ENCODE measurements at places on chromosomes 6 and 20.

- no peak for DNase-seq
Observed at GRCh38 chr6:87553159-87553765, 36.5 kb downstream of the RARS2 start.

GRCh38 chr6:38720295-38720694, 5.2 kb downstream of the DNAH8 start:
- DNase-seq = no peak

DNA sequence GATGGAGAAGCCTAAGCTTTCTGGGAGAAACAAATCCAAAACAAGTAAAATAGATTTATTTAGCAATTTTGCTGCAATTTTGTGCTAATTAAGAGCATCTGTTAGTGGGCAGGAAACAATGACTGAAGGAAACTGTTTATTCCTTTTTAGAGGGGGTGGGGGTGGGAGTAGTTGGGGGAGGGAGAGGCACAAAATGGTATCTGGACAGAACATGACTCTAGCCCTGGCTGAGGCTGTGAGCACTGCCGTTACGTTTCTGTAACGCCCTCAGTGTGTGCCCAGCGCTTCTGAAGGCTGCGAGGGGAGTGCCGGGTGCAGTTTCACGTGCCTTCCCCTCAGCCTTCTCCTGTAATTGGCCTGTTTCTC, 28.8 kb downstream of the METTL24 start:
- DNase-seq = no peak

- DNase-seq = no peak
Observed at GRCh38 chr6:90386399-90387382, 90.0 kb upstream of the BACH2 start.

DNA sequence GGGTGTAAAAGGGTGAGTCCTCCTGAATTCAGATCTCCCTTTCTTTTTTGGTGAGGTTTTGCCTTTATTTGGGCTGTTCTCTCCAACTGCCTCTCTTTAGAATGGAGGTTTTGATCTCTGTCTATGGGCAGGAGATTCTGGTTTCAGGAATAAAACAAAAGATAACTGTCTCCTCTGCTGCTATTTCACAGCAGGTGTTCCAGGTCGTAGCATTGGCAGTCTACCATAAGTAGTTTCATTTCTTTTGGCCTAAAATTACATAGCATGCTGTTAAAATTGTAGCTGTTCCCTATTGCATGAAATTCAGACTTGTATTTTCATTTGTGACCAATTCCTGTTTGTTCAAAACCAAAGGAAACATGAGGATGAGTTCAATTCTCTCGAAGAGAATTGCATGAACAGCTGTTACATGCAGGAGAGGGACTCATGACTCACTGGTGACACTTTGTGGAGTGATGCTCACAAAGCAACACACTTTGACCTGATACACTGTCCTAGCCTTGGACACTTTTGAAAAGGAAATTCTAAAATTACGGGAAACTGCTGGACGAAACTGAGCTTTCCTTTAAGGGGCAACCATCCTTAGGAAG, 76.8 kb upstream of the SIRPG start:
- peak; percentile 6 for DNase-seq

GRCh38 chr6:6494677-6495076, 93.8 kb upstream of the LY86 start:
- no peak for DNase-seq

DNA sequence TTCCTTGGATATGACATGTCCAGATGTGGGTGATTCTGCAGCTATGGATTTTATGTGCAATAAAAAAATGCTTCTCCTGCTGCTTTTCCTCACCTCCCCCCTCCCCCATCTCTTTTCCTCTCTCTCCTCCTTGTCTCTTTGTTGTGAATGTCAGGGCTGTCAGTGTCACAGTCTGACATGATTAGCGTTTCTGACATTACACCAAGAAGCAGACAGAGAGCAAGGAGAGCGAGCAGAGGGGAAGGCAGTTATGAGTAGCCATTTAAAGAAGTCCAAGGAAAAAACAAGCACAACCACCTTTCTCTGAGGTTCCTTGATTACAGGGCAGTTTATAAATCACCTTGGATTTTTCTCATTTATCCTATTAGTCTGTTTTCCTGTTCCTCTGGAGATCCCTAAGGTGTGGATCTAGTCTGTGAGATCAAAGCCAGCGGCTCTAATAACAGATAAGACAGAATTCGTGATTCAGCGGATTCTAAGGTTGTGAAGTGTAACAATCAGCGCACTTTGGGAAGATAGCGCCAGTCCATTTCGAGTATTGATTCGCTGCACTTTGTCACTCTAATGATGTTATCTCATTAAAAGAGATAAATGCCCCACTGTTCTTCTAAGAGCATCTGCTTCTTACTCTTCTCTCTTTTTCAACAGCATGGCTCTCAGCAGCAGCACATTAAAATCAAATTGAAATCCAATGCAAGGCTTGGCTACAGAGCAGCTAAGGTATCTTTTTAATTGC, 101.4 kb downstream of the BACH2 start:
- DNase-seq = no peak

- no peak for DNase-seq
Observed at GRCh38 chr6:3800850-3801591, 48.2 kb upstream of the FAM50B start.

GRCh38 chr20:38277691-38278090, 17.2 kb upstream of the KIAA1755 start:
- DNase-seq = no peak

- no peak for DNase-seq
Observed at GRCh38 chr6:78746457-78746856, 120.9 kb upstream of the IRAK1BP1 start.

GRCh38 chr20:35583636-35584560, 31.7 kb upstream of the SPAG4 start:
- DNase-seq = no peak

DNA sequence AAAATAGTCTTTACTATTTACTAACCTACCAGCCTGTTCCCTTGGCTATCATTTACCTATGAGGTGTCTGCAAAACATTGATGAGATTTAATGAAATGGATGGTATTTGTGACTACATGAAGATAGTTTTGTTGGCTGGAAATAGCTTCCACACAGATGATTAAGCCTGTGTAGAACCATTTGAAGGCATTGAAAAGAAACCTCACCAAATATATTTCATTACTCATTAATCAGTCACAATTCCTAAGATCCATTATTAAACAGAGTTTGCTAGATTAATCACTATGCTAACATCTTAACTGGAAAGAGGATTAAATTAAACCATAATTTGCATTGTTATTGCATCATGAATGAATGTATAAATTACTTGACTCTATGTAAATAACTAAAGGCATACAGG, 560.3 kb downstream of the BMP2 start:
- no peak for DNase-seq

DNA sequence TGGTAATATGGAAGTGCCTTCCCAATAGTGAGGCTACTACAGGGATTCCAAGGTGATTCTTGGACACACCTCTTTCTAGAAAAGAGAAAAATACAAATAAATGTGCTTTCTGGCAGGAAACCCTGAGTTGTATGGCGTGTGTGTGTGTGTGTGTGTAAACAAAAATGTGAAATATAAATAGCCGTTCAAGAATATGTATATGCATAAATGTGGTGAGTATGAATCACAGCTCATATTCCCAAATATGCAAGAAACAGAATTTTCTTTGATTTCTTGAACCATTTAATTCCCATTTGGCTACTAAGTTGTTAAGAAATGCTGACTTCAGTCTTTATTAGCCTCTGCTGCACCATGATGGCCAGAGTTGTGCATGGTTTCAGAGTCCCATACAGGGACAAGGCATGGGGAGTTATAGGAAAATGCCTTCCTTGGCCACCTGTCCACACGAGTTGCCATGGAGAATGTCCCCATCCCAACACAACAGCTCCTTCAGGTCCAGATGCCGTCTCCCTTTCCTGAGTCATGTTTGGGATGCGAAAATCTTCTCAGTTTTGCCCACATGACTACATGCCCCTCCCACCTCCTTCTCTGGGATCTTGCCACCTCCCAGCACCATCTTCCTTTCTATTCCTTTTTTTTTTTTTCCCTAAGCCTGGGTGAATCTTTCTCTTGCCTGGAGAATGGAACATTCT, 312.4 kb upstream of the ECI2 start:
- no peak for DNase-seq

DNA sequence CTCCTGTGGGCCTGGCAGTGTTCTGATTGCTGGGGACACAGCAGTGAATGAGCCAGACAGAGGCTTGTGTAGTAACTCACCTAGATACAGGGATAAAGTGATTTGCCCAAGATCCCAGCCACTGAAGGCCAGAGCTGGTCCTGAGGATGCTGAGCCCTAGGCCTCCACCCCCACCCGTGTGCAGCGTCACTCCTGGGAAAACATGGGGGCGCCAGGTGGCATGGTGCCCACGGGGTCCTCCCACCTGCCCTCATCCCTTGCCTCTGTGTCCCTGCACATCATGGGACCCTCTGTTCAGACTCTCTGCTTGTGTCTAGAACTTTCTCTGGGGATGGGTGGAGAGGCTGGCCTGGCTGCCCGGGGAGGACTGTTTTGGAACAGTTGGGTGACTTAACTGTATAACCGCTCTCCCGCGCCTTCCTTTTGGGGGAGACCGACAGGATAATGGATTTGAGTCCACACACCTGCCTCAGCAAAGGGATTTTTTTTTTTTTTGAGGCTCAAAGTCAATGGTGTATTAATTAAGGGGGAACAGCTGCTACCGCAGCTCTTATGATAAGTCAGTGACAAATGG, 19.6 kb downstream of the LEMD2 start:
- no peak for DNase-seq

GRCh38 chr20:58571693-58572427, 56.7 kb upstream of the APCDD1L start:
- DNase-seq = no peak

- DNase-seq = no peak
Observed at GRCh38 chr6:139551376-139551775, 176.9 kb upstream of the CITED2 start.

- no peak for DNase-seq
Observed at GRCh38 chr20:60513141-60513540, 554.9 kb downstream of the CDH26 start.

DNA sequence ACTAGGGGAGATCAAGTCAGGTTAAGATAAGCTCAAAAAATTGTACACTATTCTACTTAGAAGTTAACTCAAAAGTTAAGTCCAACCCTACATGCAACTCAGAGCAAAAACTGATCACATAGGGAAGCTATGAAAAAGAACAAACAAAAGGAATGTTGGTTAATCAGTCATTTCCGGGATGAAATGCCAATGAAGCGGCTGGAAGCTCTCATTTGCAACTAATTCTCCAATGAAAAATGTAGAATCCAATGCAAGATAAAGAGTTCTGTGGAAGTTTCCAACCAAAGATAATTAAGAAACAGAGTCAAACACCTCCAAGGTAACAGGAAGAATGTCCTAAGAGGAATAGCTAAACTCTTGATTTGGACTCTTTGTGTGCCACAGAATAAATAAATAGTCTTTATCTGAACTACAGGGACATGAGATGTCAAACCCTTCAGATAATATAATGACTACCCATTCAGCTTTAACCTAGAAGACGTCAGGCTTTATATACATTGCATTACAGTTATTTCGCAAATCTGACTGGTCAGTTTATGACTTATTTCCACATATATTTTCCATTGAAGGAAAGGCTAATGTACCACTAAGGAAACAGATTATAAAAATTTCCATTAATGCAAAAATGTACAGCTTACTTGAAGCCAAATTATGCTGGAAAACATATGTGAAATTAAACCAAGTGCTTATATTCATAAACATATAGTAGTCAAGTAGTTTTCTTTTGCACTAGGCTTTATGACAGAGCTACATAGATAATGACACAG, 48.0 kb upstream of the DST start:
- peak; percentile 49 for DNase-seq

DNA sequence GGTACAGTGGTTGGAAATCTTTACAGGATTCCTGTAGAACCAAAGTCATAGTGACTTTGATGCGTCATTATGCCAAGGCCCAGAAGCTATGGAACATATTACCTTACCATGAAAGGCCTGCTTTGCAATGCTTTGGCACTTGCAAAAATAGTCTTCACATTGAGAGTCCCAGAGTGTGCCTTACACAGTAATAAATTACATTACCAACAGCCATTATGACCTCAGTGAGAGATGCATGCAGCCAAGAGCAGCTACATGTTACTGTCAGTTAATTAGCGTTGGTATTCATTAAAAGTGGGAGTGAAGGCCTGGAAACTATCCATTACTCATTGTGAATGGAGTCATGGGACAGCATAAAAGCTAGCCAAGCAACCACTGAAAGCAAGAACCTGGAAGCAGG, 39.2 kb upstream of the HDDC2 start:
- no peak for DNase-seq

DNA sequence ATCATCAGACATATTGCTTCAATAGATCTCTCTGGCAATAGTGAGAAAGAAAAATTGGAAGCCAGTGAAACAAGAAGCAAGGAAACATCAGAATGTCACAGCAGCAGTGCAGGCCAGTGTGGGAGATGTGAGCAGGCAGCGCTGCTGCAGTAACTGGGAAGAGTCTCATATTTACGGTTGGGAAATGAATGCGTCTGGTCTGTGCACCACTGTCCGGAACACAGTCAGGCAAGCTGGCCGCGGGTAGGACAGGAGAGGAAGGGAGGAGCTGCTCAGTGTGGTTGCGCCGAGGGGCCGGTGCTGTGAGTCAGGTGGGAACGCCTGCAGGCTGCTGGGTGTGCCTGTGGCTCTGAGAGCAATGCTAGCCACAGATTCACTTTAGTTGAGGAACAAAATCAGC, 6.4 kb upstream of the PSMG4 start:
- no peak for DNase-seq

DNA sequence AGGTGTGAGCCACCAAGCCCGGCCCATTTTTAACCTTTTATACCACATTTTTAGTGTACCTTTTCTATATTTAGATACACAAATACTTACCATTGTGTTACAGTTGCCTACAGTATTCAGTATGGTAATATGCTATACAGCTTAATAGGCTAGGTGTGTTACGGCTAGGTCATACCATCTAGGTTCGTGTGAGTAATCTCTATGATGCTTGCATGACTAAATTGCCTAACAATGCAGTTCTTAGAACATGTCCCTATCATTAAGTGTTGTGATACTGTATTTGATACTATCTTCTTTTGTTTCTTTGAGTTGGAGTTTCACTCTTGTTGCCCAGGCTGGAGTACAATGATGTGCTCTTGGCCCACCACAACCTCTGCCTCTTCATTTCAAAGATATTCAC, 387.7 kb upstream of the SASH1 start:
- DNase-seq = no peak

GRCh38 chr6:170166511-170167122, 124.3 kb downstream of the DLL1 start:
- DNase-seq = no peak

DNA sequence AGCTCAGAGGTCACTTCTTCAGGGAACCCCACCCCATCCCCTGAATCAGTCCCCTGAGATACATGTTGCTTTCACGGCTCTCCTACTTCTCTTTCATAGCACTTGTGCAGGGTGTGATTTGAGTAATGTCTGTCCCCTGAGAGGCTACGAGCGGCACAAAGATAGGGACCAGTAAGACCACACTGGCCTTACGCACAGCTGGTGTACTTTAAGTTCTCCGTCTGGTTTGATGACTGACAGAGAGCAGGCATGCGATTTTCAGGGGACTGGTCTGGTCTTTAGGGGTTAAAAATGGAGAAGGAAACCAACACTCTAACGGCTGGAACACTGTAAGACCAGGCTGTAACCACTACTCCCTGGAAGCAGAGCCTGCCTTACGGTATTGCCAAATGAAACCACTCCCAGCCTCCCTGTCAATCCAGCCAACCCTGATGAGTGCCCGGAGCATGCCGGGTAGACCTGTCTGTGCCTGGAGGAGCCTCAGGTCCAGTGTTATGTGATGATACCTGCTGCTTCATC, 47.1 kb downstream of the ELMO2 start:
- peak; percentile 65 for DNase-seq

All from GF-D8 (cell line).